ENCODE measurements at places on chromosomes 5 and 9.

- no peaks in the 10 kb centered on the region for H3K27me3 ChIP-seq
- H3K4me1 ChIP-seq, result peaks cover 6% of the 10 kb centered on the region
- no peaks in the 10 kb centered on the region for H3K36me3 ChIP-seq
- no peak for DNase-seq
- H3K27ac ChIP-seq, result no peak overlapping the region
Measured at GRCh38 chr5:135151256-135151655, 117.2 kb upstream of the PITX1 start.

GRCh38 chr5:6525422-6525821, 76.8 kb downstream of the UBE2QL1 start:
- no peaks in the 10 kb centered on the region for H3K36me3 ChIP-seq
- H3K4me3 ChIP-seq, result no peak overlapping the region
- peaks cover 3% of the 10 kb centered on the region for H3K27me3 ChIP-seq
- no peak for DNase-seq
- H3K4me1 ChIP-seq, result no peaks in the 10 kb centered on the region

GRCh38 chr9:136044971-136045594, 50.0 kb downstream of the NACC2 start:
- DNase-seq, result no peak
- no peaks in the 10 kb centered on the region for H3K27me3 ChIP-seq
- H3K4me1 ChIP-seq, result peaks cover 8% of the 10 kb centered on the region
- peaks cover 34% of the 10 kb centered on the region for H3K36me3 ChIP-seq
- H3K4me3 ChIP-seq, result no peak overlapping the region

- H3K27me3 ChIP-seq, result peaks cover 2% of the 10 kb centered on the region
- no peaks in the 10 kb centered on the region for H3K36me3 ChIP-seq
- peaks cover 16% of the 10 kb centered on the region for H3K4me1 ChIP-seq
- no peak overlapping the region for H3K4me3 ChIP-seq
- no peak for DNase-seq
Measured at GRCh38 chr9:129401623-129402370, 219.1 kb downstream of the C9orf50 start.

Data from IMR-90 (cell line).